ENCODE measurements at places on chromosomes 2 and 18. TPM values are rescaled to one million over a fixed set of nuclear protein-coding genes. Genes with fewer than 3 reads are reported as not detected.

Gene CHAC2
- total RNA-seq: 8.5 TPM

Gene POTEI
- not detected for total RNA-seq

Gene CTAGE1
- total RNA-seq: not detected

Gene ADAM23
- total RNA-seq: 5.5 TPM

Gene RGPD3
- total RNA-seq: under 0.01 TPM

Gene PLCD4
- 0.67 TPM for total RNA-seq

Gene PLEK
- not detected for total RNA-seq

Gene KIAA2012
- total RNA-seq: not detected

Gene UGT1A4
- total RNA-seq: not detected

Gene FMNL2
- total RNA-seq: 12.6 TPM

All from bronchus fibroblast of lung (primary cell).